ENCODE measurements at places on chromosomes 5 and 9.

DNA sequence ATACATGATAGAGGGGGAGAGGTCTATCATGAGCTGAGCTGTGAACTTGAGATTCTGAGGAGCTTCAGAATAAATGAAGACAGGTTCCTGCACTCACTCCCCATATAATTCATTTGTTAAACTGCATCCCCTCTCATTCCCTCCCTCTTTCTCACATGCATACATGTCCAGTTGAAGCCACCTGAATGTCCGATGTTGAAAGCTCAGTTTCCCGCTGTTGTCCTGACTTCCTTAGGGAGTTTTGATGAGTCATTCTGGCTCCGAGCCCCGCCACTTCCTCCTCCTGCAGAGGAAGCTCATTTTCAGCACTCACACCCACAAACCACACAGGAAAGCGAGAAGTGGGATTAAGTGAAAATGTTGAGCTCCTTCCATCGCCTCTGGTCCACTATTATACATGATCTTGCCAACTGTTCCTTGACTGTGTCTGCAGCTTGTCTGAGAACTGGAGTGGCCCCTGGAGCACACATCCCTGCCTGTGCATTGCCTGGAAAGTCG is 121.2 kb downstream of the CEMIP2 start:
- DNase-seq = peak; percentile 77

DNA sequence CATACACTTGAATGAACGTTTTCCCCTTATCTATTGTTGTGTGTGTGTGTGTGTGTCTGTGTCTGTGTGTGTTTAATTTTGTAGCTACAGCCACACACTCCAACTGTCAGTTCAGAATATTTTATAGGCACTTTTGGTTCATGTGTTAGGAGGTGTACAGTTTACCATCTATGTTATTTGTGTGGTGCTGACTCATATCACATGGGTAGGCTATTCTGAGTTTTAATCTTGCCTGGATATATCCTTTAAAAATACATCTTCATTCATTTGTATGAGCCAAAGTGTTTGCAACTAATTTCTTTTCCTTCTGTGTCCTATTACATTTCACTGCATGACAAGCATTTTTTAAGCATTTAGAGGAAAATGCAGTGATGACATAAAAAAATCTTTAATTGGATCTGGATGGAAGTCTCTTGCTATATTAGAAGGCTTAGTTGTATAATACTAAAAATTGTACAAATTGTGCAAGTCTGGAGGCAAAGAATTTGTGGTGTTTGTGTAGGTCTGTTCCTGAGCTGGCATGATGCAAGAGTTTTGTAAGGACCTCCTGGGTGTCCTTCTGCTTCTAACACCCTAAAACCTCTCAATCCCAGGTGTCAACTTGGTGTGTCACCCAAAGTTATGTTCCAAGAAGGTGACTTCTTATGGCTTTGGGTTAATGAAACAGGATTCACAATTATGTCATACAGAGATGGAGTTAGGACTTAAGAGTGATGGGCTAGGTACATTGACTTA is 52.4 kb upstream of the HMHB1 start:
- DNase-seq = no peak

DNA sequence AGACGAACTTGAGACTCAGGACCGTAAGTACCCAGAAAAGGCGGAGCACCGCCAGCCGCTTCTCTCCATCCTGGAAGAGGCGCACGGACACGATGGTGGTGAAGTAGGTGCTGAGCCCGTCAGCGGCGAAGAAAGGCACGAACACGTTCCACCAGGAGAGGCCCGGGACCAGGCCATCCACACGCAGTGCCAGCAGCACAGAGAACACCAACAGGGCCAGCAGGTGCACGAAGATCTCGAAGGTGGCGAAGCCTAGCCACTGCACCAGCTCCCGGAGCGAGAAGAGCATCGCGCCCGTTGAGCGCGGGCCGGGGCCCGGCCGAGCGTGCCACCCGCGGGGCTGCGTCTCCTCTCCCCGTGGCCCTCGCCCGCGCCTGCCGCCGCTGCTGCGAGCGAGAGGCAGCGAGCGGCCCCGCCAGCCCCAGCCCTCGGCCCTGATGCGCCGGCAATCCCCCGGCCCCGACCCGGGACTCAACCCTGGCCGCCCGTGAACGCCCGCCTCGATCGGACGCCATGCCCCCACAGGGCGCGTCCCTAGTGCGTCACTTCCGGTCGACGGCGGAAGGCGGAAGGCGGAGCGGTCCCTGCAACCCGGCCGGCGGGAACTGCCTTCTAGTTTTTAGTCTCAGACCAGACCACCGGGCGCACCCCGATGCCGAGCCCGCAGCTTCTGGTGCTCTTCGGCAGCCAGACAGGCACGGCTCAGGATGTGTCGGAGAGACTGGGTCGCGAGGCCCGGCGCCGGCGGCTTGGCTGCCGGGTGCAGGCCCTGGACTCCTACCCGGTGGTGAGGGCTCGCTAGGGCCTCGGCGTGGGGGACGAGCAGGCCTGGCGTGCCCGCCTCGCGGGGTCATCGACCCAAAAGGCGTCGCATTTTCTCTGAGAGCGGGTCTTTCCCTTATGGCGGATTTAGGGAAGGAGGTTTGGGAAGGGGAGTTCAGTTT is at the start of the genes NDOR1 and TMEM203:
Gene NDOR1, plus strand, starts transcription at position 575 of the 944 bp plus-strand sequence. Its CDS starts 78 bp downstream, at position 653.
Gene TMEM203, minus strand, starts transcription at position 523 of the 944 bp plus-strand sequence. Its CDS starts 234 bp downstream, at position 289.
- DNase-seq = peak; percentile 91

DNA sequence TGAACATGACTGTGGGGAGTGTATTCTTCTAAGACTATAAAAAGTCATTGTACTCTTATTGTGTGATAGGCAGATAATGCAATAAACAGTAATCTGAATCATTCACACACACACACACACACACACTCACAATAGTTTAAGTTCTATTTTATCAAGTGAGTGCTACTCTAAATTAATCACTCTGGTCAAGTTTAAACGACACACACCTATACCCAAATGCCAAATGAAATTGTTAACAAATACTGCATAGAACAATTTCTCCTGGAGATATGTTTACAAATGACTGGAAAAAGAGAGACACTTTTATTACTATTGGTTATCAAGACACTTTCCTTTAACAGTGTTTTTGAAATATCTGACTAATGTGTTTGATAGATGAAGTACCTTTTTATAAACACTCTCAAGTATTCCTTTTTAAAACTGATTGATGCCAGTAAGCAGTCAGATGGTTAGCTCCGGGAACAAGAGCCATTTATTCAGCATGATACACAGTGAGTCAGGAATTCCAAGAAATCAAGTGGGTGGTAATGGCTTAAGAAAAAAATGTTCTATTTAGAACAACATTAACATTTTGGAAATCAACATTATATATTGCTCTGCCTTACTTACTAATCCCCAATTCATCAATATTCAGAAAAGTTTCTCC is 521.6 kb upstream of the ST8SIA4 start:
- no peak for DNase-seq

DNA sequence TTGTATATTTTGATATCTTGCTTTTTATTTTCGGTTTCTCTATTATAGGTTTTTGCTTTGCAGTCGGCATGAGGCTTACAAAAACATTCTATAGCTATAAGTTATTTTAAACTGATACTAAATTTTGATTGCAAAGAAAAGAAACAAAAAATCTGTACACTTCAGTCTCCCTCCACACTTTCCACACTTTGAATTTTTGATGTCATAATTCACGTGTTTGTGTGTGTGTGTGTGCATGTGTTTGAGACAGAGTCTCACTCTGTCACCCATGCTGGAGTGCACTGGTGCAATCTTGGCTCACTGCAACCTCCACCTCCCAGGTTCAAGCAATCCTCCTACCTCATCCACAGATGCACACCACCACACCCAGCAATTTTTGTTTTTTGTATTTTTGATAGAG is 124.9 kb downstream of the MRPS30 start:
- DNase-seq = no peak

GRCh38 chr5:56840597-56840996 is 25.2 kb downstream of the MAP3K1 start:
- no peak for DNase-seq

GRCh38 chr9:76032797-76033373 is 142.4 kb downstream of the PCSK5 start:
- no peak for DNase-seq

DNA sequence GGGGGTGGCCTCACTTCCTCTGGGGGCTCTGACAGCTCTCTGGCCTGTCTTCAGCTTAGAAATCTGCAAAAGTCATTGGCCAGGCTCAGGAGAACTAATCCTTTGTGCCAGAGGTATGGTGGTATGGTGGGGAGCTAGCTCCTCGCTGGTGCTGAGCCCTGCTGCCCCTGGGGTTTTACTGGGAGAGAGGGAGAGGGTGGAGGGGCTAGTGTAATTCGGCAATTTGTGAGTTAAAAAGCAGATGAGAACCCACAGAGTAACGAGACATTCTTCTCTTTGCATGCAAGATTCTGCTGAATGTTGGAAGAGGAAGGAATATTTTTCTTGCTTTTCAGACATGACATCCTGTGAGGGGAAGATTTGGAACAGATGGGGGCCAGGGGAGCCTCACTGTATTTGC is 65.5 kb upstream of the SPRY4 start:
- DNase-seq = no peak

- DNase-seq = no peak
Observed at GRCh38 chr9:88737031-88737430, 202.1 kb downstream of the NXNL2 start.

DNA sequence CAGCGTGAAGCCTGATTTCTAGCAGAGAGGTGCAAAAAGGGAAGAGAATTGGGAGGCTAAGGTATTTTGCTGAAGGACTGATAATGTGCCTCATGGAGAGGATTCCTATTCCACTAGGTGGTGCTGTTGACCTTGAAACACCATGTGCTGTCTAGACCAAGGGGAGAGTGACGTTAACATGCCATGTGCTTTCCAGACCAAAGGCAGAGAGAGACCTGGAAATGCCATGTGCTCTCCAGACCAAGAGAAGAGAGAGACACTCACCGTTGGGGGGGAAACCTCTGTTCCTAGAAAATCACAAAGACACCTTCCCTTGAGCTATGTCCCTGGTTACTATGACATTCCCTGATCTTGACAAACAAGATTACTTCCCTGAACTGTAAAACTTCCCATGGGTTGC is 286.0 kb upstream of the TUSC1 start:
- DNase-seq = no peak

DNA sequence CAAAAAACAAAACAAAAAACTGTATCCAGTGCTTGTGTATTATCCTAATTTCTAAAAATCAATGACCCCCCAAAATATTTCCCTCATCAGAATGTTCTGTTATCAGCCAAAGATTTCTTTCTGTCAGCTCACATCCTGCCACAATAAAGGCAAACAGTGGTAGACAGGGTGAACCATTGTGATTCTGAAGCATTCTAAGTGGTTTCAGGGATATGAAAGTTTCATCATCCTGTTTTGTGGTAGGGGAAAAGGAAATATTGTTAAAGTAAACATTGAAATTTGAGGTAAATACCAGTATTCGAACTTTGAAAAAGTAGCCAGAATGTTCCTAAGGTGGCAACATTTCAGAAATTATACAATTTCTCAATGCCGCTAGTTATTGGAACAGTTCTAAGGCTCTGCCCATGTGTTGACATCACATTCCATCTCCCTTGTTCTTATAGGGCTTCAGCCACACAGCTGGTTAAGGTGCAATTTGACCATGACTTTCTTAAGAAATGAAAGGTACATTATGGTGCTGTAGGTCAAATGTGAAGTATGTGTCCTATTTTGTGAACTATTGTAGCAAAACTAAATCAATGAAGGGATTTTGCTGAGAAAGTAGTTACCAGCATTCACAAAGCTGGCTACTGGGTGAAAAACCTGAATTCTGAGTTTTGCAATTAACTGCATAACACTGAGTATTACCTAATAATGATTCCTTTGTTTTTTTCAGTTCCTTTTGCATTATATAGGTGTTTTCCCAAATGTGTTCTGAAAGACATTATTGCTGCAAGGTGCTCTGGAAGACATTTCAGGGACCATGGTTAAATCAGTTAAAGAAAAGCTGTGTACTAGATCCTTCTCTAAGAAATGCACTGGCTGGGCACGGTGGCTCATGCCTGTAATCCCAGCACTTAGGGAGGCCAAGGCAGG is 107.6 kb upstream of the RASGRF2 start:
- no peak for DNase-seq

GRCh38 chr5:151047814-151048425 is 27.5 kb downstream of the GPX3 start:
- no peak for DNase-seq

DNA sequence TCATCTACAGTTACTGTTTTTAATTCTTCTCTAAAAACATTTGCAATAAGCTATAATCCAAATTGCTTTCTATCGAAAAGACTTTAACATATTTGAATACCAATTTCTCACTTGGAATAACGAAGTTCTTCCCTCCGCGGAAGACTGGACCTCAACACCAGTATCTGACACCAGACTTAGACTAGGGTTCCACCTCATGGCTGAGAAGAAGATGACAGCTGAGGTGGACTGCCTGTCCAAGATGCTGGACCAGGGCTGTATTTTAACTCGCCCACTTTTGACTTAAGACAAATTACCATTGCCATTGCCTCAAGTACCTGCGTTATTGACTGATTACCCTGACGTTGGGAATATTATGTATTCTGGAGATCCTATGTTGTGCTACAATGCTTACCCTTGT is 34.1 kb downstream of the ZMAT2 start:
- no peak for DNase-seq

- DNase-seq = no peak
Observed at GRCh38 chr5:125717209-125717608, 706.0 kb upstream of the GRAMD2B start.

- no peak for DNase-seq
Observed at GRCh38 chr9:105858006-105858690, 163.8 kb downstream of the TMEM38B start.

DNA sequence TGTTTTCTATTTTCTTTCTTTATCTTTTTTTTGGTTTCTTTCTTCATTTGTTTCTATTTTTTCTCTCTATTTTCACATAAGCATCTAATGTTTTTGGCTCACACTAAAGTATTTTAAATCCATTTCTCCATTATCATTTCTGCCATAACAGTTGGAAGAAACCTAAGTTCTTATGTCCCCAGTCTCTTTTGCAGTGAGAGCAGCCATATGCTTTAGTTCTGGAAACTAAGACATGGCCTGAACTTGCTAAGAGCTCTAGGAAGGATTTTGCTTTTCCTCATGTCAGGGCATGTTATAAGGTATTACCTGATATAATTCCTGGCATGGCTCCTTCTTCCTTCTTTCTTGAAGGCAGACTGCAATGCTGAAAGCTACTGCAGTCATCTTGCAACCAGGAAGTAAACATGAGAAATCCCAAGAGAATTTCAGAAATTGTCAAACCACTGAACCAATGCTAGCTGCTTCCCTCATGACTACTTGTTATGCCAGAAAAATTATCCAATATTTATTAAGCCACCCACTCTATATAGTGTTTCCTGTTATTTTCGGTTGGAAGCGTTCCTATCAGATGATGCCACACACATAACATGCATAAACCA is 171.1 kb downstream of the TAF11L14 start:
- no peak for DNase-seq
